ENCODE measurements at places on chromosomes 6 and 20.

GRCh38 chr6:84860920-84861319 lies 96.5 kb upstream of the TBX18 start:
- no peak for DNase-seq

DNA sequence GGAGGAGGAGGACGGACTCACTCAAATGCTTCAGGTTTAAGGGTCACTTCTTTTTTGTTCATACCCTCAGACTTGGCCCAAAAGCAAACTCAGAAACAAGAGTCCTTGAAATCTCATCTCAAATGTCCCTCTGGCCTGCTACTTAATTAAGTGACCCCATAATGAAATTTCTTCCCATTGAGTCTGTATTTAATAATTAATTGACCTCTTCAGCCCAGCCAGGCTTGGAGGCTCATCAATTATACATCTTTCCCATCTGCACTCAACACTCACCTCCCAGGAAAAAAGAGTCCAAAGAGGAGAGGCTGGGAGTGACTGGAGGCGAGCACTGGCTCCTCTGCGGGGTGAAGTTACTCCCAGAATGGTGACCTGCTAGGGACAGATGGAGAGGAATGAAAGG lies 90.5 kb upstream of the EYA2 start:
- no peak for DNase-seq

DNA sequence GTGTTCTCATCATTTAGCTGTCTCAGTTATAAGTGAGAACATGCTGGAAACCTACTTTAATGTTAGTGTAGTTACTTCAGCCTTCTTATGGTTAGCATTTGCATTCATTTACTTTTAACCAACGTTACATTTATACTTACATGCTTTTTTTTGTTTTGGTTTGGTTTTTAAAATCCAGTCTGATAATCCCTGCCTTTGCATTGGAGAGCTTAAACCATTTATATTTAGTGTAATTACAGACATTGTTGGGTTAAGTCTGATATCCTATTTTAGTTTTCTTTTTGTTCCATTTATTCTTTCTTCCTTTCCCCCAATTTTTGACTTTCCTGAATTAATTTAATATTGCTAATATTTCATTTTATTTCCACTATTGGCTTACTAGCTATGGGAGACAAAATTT lies 70.2 kb downstream of the AIG1 start:
- no peak for DNase-seq

GRCh38 chr6:167653561-167653960 lies 173.2 kb upstream of the AFDN start:
- DNase-seq = no peak

- no peak for DNase-seq
These were observed 5.2 kb downstream of the INSM1 start for GRCh38 chr20:20373091-20373571.

DNA sequence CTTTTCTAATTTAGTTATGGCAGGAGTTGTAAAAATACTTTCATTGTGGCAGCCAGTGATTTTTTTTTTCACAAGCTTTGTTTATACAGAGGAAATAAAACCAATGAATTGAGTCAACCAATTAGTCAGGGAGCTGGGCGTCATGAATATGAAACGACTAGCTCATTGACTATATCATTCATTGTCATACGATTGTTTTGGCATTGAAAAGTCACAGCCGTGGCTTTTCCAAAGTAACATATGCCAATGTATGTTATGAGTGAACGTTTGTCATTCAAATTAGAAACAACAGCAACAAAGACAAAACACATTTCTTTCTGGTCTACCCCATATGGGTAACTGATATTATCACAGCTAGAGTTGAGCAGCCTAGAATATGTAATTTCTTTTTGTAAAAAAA lies 810.6 kb downstream of the EPHA7 start:
- DNase-seq = no peak

DNA sequence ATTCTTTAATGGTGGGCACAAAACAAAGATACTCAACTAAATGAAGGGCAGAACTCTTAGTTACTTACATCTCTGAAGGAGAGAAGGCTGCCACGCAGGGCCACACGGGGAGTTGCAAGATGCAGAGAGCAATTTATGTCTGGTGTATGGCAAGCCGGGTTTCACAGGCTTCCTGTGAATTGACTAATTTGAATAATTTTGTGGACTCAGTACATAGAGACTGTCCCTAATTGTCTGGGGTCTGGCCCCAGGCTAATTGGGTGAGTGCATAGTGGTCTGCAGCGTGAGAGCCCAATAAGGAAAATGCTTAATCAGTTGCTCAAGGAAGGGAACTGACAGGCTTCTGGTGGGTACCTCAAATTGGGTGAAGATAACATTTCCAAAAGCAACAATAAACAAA lies 205.7 kb downstream of the OTOR start:
- no peak for DNase-seq

- peak; percentile 83 for DNase-seq
These were observed 12.3 kb upstream of the HDDC2 start for GRCh38 chr6:125314009-125314581.

DNA sequence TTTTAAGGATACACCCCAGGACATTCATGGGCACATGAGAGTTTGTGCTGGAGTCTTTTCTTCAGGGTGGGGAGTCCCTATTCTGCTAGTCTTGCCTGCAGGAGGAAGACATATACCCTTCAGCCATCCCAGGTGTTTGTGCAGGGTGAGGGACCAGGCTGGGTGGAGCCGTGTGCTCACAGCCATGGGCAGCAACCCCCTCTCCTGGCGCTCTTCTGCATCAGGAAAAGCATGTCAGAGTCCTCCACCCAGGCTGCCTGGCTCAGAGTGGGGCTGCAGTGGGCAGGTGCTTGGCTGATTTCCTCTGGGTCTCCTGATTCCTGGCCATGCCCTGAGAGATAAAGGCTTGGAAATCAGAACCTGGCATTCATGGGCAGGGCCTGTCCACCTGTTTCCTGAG lies 22.7 kb upstream of the MLN start:
- DNase-seq = no peak

DNA sequence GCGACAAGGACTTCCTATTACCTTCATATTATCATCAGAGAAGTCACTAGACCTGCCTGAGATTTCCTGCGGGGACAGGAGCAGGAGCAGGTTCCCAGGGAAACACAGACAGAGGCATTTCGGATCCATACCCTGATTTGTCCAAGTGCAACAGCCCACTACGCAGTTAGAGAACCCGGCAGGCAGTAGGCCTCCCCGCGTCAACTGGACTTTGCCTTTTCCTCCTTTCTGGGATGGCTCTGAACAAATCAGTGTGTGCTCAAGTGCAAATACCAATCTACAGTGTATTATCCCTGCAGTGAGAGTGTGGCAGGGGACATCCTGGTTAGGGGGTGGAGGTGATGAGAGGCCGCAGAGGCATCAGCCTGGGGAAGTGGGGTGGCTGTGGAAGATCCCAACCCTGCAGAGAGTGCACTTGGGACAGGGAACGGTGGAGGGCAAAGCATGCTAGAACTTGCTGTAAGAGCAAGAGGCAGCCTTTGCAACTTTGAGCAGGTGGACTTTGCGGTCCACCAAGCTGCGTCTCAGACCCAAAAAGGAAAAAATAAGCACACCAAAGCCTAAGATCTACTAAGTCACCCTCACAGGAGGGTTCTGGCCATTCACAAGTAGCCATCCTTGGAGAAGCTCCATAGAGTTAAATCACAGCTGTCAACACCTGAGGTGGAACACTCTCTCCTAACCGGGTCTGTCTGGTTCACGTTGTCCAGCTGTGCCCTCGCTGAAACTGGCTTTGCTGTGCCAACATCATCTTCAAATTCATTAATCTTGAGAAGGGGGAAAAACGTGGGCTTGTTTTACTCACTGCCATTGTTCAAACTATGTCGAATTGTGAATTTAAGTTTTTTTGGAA lies 159.1 kb downstream of the ZDHHC14 start:
- no peak for DNase-seq

- DNase-seq = no peak
These were observed 15.4 kb downstream of the RPS6KA2 start for GRCh38 chr6:166611631-166612030.

DNA sequence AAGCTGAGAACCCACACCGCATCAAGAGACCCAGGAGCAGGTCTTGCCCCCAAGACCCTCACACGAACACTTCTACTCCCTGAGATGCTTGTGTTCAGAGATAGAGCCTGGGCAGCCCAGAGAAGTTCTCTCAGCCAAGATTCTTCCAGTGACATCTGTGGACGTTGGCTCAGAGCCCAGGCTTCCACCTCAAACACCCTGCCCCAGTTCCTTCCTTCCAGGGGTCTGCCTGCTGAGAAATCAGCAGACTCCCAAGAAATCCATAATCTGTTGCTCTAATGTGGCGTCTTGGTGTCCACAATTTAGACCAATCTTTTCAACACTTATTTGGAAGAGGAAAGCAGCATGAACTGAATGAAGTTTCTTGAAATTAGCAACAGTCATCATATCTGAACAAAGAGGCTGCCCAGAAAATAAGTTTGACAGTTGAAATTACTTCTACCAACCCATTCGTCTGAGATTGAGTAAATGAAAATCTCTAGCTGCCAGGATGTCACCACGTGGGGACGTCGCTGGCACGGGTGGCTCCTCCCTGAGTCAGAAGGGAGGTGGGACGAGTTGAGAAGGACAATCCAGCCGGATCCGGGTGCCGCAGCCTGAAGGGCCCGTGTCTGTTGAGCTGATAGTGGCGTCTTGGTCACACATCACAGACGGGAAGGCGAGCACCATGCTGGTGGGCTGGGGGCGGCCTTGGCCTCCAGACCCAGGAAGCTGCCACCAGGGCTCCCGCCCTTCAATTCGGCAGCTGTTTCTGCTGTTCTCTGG lies 400.9 kb downstream of the TAF4 start:
- DNase-seq = no peak

- no peak for DNase-seq
These were observed 42.3 kb downstream of the MYLK4 start for GRCh38 chr6:2708456-2708855.

- DNase-seq = no peak
These were observed 31.2 kb downstream of the FASTKD5 start for GRCh38 chr20:3128275-3128984.

GRCh38 chr6:85747093-85747492 lies 104.4 kb upstream of the SYNCRIP start:
- no peak for DNase-seq

DNA sequence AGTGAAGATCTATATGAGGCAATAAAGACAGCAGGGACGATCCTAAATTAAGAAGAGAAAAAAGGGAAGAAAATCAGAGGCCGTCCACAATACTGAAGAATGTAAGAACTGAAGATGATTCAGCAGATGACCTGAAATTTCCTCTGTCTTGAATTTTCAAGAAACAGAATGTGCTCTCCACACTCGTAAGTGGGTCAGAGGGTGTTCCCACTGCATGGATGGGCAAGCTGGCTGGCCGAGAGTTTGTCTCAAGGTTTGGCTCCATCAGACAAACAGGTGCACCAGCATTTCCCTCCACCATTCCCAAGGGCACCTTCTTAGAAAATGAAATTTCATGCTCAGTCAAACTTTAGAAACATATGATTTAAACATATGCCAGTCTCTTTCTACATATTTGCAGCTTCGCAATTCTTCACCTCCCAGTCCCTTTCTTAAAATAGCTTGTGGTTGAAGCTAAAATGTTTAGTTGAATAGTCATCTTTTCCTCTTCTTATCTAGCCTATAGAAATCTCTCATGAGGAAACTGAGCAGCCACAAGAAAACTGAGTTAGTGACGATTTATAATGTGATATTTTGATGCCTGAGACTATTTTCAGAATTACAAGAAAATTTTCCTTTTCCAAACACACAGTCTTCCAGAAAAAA lies 576.4 kb downstream of the PRKN start:
- peak; percentile 25 for DNase-seq

GRCh38 chr6:3876866-3877265 lies 27.7 kb downstream of the FAM50B start:
- DNase-seq = no peak

All from hematopoietic multipotent progenitor cell treated with erythropoietin and hydrocortisone succinate and interleukin-3 and kit ligand, for 4 days (in vitro differentiated cells).